ENCODE measurements at places on chromosomes 3 and 15.

DNA sequence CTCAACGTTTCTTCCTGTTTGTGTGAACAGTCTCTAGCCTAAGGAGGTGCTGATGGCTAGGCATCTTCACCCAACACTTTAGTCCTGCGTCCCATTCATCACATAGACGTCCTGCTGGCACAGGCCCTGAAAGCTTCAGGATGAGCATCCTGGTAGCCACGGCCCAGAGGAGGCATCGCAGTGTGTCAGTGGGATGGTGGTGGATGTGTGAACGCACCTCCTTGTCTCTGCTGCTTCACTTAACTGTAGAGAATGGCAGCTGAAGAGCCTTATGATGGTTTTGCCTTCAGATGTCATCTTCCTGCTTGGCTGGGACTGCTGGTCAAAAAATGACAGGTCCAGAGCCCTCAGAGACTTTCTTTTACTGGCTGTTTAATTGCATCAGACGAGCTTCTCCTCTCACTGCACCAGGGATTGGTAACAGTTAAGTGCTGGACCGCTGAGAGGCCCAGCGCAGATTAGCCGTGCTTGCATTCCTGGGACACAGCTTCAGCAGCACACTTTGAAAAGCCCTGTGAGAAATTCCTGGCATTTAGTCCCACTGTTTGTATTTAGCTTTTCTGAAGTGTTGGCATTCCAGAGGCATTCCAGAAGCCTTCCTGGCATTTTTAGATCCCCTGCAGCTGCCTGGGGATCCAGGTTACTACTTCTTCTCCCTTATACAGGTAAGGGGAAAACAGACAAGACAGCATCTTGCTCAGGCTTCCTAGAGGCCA is 132.4 kb upstream of the PLXNA1 start:
- DNase-seq = no peak

DNA sequence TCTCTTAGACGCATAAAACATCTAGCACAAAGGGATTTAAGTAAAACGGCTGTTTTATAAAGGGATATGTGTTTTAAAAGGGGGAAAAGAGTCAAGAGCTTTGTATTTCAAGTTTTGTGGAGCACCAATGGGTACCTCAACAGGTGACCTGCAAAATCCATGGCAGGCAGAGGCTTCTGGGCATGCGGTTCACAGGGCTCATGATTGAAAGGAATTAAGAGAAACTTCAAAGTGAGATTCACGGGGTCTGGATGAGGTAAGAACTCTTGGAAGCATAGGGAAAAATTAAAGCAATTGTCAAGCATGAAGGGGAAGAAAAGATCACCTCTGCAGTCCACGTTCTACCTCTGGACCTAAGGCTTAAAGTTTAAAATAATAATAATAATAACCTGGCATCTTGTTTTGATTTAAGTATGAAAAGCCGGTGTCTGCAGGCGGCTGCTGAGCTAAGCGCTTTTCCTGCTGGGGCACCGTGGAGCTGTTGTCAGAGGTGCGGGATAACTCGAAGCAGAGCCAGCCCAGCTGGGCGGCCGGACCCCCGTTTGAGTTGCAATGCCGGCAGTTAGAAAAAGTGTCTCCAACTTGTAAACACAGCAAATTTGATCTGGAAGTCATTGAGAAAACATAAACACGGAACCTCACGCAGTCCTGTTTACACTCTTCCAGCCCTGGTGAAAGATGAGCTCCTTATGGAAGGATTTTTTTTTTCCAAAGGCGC is 40.5 kb downstream of the HES1 start:
- no peak for DNase-seq

DNA sequence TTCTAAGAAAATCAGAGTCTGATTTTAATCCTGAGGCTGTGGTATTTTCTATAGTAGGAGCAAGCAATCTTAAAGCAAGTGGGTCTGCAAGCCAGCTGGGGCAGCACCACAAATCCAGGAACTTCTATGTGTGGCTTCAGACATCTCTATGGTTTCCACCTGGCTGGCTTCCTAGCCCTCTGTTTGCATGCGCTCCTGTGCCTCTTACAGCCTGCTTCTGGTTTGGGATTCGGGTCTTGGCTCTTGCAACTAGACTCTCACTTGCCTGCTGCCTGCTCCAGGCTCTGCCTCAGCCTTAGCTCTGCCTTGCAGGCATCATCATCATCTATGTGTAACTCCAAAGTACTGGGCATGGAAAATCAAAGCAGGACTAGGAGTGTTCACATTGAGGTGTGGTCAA is 43.4 kb downstream of the MINDY4B start:
- DNase-seq = no peak

DNA sequence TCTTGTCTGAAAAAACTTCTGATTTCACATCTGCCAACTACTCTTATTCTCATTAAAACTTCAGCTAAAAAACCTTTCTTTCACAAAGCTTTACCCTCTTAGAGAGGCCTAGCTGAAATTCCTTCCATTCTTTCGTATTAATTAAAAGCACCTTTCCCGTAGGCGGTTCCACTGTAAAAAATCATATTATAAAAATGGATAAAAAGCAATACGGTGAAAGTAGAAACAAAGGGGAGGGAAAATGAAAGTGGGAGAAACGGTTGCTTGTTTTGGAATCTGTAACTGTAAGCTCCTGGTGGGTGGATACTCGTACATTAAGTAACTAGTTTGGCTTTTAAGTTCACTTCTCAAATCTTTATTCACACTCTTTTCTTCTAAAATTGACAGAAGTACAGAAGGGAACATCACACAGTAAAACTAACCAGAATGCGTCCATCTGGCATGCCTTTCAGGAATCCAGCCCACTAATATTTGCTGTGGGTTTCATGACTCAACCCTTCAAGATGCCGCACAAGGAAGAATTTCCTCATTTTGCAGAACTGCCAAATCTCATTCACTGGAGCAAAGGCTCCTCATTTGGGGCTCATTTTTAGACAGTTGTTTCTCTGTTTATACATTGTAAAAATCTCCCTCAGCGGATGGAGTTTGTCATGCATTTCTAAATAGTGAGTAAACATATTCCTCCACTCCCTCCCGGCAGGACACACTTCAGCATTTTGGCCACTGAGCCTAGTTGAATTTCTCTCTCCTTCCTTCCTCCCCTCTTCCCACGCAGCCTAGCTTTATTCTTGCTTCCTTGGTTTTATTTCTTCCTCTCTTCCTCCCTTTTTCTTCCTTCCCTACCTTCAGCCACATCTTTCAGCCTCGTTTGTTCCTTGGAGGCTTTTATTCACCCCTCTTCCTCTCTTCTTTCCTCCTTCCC is 419.5 kb upstream of the NAALADL2 start:
- peak; percentile 0 for DNase-seq

- DNase-seq = no peak
These were observed 123.5 kb upstream of the PTX3 start for GRCh38 chr3:157313186-157313585.

- DNase-seq = no peak
These were observed 30.4 kb upstream of the RBP2 start for GRCh38 chr3:139506766-139507165.

DNA sequence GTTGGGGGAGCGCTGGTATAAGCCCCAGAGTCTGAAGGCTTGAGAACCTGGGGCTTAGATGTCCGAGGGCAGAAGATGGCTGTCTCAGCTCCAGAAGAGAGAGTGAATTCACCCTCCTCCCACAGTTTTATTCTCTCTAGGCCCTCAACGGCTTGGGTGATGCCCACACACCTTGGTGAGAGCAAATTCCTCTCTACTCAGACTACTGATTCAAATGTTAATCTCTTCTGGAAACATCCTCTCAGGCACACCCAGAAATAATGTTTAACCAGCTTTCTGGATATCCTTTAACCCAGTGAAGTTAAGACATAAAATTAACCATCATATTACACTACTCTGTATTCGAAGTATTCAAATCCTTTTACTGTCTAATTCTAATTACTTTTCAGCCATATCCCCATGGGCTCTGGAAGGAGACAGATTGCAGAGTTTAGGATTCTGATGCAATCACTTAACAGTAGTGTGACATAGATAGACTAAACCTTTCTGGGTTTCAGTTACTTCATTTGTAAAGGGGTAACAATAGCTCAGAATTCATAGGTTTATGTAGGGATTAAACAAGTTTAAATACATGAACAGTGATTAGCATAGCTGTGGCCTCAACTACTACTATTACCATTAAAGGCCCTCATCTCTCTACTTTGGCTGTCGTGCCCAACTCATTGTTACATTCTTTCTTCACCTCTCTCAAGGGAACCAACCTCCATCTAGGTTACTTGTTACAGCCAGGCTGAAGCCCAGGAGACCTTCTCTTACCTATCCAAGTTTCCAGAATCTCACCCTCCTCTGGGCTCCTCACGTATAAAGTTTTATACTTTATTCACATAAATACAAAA is 25.7 kb upstream of the ANO10 start:
- DNase-seq = no peak

DNA sequence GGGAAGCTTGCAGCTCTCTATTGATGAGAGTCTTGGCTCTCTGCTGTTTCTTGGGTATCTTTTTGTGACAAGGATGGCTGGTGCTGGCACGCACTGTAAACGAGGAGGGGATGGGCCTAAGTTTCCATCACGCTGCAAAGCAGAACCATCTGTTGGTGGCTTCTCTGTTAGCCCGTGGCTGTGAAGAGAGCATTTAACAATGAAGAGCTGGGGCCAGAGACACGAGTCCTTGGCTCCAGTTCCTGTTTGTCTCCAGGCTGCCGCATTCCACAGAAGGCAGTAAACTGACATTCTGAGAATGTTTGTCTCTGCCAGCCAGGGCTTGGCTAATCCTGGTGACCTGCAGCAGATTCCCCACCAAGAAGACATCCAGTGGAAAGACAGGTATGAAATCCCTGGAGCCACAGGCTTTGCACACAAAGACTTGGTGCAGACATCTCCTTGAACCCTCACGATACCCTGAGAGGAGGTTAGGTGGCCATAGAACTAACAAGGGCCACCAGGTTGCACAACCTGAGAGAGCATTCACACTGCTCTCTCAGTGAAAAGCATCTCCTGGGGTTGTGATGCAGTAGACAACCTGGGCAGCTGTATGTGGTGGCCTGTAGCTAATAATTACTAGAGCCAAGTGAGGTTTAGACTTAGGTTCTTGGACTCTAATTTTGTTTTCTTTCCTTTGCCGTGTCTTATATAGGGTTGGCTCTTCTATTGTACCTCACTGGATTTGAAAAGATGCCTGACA is 130.9 kb downstream of the ASB7 start:
- DNase-seq = no peak

DNA sequence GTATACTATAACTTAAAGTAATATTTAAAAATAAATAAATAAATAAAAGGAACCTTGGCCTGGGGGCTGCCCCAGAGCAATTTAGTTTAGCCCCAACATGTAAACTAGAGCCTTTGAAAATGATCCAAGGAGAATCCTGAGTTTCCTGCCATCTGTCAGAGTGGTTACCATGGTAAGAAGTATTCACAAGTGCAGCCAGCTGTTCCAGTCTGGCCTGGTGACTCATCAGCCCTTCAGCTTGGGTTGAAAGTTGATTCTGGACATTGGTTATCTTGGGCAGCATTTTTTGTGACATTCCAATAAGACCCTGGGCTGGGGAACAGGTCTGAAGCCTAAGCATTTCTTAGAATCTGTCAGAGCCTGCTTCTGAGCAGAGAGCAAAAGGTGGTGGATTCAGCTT is 72.7 kb upstream of the LRTM1 start:
- peak; percentile 3 for DNase-seq

GRCh38 chr3:127011270-127011992 is 28.5 kb downstream of the PLXNA1 start:
- DNase-seq = no peak

DNA sequence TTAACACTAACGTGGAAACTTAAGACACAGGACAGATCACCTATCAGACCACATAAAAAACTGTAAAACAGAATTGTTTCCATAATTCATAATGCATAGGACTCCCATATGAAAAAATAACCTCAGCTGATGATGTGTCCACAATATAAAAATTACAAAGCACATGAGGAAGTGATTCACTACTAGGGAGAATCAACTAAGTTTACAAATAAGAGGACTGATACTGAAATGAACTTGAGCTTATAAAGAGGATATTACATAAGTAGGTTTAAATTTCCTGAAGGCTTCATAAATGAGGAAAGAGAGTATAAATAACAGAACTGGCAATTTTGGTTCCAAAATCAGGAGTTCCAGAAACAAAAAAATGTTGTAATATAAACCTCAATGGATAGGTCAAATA is 111.9 kb downstream of the SAMMSON start:
- no peak for DNase-seq

- DNase-seq = no peak
These were observed 190.7 kb downstream of the ZIC4 start for GRCh38 chr3:147215660-147216059.

- DNase-seq = no peak
These were observed 247.5 kb upstream of the GOLIM4 start for GRCh38 chr3:168342946-168343850.

DNA sequence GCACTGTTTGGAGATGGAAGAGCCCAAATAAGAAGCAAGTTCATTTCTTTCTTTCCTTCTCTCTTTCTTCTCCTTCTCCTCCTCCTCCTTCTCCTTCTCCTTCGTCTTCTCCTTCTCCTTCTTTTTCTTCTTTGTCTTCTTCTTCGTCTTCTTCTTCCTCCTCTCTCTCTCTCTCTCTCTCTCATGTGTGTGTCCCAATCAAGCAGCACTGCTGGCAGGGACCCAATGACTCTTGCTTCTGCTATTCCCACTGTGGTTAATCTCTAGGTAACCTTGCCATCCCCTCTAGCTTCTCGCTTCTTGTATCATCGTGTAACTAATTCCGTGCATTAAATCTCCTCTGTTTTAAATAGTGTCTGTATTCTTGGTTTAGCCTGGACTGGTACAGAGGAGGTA is 26.1 kb upstream of the ZNF280D start:
- no peak for DNase-seq

DNA sequence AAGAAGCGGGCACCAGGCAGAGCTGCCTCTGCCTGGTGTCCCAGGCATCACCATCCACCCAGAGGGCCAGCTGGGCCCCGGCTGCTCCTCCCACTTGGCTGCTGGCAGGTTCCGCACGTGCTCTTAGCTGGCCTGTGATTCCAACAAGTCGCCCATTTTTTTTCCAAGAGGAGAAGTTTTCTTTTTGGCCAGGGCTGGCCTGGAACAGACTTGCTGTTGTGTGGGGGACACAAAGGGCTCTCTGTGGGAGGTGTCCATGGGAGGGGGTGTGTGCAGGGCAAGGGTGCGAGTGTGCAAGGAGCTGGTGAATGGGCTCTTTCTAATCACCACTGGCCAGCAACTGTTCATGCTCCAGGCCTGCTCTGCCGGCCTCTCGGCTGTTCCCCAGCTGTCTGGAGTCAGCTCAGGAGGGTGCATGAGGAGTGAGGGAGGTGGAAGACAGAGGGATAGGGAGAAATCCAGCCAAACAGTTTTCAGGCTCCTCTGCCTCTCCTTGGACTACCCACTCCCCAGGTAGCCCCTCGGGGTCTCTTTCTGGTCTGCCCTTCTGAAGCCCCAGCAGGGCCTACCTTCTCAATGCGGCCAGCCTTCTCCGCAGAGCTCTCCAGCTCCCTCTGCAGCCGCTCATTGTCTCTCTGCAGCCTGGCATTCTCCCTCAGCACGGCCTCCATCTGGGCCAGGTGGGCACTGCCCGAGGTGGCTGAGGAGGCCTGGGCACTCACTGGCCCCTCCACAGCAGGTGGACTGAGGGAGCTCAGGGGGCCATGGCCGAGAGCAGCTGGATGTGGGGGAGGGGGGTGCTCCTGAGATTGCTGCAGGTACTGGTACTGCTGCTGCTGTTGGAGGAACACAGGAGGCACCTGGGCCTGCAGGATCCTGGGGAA is 7.1 kb downstream of the AMOTL2 start:
- no peak for DNase-seq

GRCh38 chr3:105837143-105837740 is 31.6 kb downstream of the CBLB start:
- DNase-seq = peak; percentile 6

- DNase-seq = no peak
These were observed 12.4 kb downstream of the USP4 start for GRCh38 chr3:49327485-49327884.

GRCh38 chr3:133521946-133522345 is 51.5 kb upstream of the CDV3 start:
- no peak for DNase-seq

GRCh38 chr15:27817258-27817657 is 281.9 kb downstream of the OCA2 start:
- DNase-seq = no peak

All from NCI-H1092 (cell line).